ENCODE measurements at places on chromosomes 2 and 18.

GRCh38 chr2:223097888-223098383 lies 45.9 kb downstream of the KCNE4 start:
- DNase-seq = no peak

DNA sequence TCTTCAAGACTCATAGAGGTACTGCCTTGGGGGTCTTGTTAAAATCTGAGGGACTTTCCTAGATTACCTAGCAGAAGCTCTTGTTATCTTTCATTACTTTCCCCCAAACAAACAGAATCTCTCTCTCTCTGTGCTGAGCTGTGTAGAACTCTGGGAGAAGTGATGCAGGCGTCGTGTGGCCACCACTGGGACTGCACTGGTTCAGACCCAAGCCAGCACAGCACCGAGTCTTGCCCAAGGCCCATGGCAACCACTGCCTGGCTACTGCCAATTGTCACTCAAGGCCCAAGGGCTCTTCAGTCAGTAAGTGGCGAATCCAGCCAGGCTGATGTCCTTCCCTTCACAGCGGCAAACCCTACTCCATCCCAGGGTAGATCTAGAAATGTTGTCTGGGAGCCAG lies 28.6 kb downstream of the PPP1R1C start:
- DNase-seq = no peak

- DNase-seq = no peak
Observed at GRCh38 chr2:221096706-221097567, 475.2 kb downstream of the EPHA4 start.

DNA sequence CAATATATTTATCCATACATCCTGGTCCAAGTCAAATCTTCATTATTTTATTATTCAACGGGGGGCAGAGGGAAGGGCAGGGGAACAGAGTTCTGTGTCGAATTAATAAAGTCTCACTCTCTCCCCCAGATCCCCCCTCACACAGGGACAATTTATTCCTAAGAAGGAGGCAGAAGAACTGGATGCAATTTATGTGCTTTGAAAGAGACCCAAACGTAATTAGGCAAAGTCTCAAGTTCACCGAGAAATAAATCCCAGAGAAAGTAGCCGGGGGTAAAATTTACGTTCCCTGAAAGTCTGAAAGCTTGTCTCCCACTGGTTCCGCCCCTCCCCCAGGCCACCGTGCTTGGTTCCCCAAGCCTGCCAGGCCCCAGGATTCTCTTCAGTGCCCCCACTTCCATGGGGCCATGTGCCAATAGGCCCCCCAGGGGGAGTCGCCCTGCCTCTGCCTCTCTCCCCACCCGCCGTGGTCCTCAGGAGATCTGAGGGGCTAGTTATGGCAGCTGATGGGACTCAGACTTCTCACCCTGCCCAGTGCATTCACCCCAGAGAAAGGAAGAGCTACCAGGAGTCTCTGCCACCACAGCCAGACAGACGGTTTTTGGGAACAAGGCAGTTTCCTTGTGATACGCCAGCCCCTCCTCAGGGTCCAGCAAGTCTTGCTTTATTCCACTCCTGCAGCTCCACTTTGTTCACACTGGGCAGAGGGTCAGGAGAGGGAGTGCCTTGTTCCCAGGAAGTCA lies 215.5 kb downstream of the CYP26B1 start:
- DNase-seq = no peak

- no peak for DNase-seq
Observed at GRCh38 chr2:131036269-131036668, 57.0 kb downstream of the FAM168B start.

- DNase-seq = no peak
Observed at GRCh38 chr18:31603315-31603714, 11.6 kb downstream of the TTR start.

- no peak for DNase-seq
Observed at GRCh38 chr2:212135739-212136138, 402.9 kb downstream of the ERBB4 start.

DNA sequence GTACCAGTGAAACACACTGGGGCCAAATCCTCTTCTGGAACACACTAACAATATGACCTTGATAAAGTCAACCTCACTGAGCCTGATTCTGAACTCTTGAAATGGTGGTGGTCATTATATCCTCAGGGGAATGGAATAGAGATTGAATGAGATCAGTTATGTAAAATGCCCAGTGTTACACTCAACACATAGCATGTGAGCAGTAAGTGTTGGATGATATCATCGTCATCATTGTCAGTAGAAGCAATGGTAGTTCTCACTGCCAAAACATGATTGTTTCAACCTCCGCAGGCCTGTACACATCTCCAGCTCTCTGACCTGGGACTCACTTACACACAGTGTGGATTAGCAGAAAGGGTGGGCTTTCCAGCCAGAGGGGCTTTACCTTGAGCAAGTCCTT lies 5.5 kb upstream of the ST8SIA3 start:
- no peak for DNase-seq

GRCh38 chr2:181104512-181105115 lies 124.2 kb downstream of the UBE2E3 start:
- no peak for DNase-seq

DNA sequence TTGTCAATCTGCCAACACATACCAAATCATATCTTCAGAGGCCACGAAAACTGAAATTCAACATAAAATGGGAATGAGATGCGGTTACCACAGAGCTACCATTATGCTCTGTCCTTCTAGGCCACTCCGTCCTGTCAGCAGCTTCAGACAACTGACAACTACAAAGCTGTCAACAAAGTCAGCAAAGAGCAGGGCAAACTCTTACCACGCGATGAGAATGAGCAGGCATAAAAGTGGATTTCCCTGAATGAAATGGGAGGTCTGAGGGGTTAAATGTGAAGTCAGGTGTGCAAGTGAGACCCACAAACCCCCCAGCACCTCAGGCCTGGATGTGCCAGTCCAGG lies 130.1 kb downstream of the LNPK start:
- no peak for DNase-seq

GRCh38 chr18:51212606-51213005 lies 15.1 kb upstream of the MEX3C start:
- no peak for DNase-seq

DNA sequence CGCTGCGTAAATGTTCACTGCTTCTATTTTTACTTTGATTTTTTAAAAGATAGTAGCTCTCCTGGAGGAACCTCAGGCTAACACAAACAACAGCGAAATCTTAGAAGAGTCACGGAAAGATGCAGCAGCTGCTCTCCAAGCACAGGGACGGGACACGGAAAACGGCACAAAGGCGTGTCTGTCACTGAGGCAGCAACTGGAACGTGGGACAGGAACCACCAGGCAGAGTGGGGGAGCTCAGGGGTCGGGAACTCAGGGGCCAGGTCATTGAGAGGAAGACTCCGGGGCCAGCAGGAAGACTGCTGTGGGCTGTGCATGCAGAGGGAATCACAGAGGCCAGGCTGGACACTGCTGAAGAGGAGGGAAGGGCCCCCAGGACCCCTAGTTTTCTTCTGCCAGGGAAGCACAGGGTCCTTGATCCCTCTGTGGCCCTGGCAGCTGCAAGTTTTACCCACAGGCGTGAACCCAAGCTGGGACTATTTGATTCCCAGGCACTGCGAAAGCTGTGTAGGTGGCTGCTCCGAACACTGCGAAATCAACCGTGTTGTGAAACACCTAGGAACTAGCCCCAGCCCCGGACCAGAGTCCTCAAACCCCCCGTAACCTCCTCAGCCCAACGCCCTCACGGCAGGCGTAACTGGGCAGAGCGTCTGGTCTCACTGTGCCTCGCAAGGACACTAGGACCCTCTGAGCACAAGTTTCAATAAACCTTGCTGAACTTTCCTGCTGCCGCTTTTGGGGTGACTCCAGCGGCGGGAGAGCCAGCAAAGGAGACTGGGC lies 263.0 kb downstream of the EIPR1 start:
- DNase-seq = no peak

DNA sequence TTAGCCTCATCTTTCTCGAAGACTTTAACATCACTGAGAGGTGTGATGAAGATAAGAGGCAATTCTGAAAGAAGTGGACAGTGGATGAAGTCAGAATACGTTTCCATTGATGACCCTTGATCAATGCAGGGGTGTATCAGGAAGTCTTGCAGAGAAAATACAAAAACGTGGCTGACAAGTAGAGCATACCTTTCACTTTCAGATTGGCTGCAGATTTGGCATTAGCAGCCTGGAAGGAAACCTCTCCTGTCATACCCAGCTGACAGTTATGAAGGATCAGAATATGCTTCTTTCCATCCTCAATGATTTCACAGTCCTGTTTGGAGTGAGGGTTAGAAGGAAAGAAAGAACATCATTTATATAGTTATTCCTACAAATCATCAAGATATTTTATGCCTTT lies 152.5 kb downstream of the PLEKHA3 start:
- no peak for DNase-seq

- no peak for DNase-seq
Observed at GRCh38 chr2:240435948-240436682, 652 bp downstream of the GPC1 start.

GRCh38 chr2:25306777-25307368 lies 34.9 kb downstream of the DNMT3A start:
- no peak for DNase-seq

DNA sequence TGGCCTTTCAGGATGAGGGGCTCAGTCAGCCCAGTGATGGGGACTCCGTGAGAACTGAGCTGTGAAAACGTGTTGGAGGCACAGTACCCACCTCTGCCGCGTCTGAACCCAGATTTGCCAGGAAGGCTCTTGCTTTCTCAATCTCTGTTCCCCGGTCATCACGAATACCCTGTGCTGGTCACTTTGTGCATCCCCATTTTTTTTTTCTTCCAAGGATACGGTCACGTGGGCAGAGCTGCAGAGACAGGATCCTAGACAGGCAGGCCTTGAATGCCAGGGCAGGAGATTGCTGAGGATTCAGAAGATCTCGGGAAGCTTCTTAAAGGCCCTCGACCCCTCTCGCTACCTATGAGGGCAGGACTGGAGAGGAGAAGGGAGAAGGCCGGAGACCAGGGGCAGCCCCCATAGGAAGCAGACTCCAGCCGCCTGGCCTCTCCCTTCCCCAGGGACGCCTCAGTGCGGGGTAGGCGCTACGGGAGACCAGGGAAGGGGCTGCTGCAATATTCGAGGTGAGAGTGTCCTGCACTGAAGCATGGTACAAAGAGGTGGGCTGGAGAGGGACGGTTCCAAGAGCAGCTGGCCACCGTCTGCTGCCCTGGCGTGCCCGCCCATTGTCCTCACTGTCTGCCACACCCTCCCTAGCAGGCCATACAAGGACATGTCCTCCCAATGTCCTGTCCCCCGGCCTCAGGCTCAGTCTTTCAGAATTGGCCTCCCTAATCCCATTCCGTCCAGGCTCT lies 29.0 kb upstream of the TAF1B start:
- no peak for DNase-seq

DNA sequence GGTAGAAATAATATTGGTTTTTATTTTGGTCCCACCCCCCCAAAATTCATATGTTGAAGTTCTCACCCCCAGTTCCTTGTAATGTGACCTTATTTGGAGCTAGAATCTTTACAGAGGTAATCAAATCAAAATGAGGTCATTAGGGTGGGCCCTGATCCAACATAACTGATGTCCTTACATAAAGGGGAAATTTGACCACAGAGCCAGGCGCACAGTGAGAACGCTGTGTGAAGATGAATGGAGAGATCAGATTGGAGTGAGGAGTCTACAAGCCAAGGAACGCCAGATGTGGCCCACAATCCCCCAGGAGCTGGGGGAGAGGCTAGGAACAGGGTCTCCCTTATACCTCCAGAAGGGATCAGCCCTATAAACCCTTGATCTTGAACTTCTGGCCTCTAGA lies 31.6 kb upstream of the TRIB2 start:
- no peak for DNase-seq

GRCh38 chr18:58041633-58042032 lies 2.4 kb upstream of the NEDD4L start:
- DNase-seq = no peak

GRCh38 chr2:227447606-227448005 lies 24.4 kb upstream of the AGFG1 start:
- no peak for DNase-seq

GRCh38 chr2:233922471-233922870 lies 5.3 kb downstream of the TRPM8 start:
- DNase-seq = no peak

DNA sequence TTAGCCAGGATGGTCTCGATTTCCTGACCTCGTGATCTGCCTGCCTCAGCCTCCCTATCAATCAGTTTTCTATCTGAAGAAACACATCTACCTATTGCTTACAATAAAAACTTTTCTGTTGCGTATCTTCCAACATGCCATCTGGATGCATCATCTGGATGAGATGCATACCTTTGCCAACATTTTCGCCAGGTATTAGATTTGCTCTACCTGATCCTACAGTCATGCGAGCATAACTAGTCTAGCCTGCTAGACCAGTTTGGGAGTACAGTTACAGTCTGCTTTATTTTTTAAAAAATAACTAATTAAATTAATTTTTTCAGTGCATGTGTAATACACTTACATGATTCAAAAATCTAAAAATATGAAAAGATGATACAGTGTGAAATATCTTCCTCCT lies 334.0 kb upstream of the MEX3C start:
- no peak for DNase-seq

DNA sequence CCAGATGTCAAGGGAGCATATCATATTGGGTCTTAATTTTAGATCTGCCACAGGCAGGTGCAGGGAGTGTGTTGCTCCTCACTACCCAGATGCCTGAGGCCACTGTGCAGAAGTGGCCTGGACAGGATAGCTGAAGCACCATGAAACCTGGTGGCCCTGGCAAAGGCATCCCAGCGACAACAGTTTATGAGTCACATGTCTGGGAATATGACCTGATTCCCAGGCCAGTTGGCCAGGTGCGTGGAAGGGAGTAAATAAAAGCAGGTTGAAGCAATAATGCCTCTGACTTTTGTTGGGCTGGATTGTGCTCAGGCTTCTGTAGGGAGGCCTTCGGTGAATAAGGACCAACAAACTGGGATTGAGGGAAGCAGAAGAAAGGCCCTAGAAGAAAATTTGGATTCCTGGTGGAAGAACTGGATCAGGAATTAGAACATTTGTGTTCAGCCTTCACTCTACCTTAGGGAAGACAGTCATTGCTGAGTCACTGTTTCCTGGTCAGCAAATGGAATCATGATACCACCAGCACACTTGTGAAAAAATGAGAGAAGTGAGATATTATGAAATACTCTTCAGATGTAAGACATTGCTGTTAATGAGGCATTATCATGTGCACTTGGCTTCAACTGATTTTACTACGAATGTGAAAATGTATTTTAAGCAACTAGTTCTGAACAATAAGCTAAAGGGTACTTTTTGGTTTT lies 78.4 kb upstream of the ZNF516 start:
- no peak for DNase-seq

DNA sequence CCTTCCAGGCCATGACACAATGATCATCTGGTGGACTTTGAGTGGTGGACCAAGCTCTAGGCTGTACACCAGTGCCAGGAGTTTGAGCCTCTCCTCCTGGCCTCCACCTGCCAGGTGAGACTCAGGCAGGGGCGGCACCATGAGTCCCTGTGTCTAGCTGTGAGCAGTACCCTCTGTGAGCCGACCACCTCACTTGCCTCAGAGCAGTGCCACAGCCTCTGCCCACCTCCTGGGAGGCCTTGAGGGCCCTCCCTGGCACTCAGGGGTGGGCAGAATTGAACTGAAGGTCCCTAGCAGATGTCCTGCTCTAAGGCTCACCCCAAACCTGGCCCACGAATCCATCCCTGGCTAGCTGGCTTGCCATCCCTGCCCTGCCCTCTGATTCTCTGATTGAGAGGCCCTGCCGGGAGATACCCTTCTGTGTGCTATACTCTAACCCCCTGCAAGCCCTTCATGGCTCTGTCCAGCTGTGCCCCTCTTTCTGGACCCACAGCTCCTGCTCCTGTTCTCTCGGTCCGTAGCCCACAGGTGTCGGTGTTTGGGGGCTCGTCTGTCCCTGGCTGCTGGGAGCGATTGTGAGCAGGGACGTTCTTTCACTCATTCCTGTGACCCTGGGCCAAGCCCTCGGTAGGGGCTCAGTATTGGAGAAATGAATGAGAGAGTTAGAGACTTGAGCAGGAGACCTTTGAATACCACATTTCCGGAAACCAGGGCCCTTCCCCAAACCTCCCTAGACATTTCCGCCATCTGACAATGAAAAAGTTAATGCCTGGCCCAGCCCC lies 70.0 kb downstream of the INHBB start:
- no peak for DNase-seq

Measured in stimulated activated CD8-positive, alpha-beta memory T cell treated with anti-CD3 and anti-CD28 coated beads, Interleukin-7, amount 100 ng/mL, for 48 hours (primary cell).